ENCODE measurements at places on chromosomes 7 and 10. TPM values are rescaled to one million over a fixed set of nuclear protein-coding genes. Genes with fewer than 3 reads are reported as not detected.

Gene ASB10
- total RNA-seq: not detected

Gene GGCT
- total RNA-seq: 64.8 TPM

Gene CYP2C9
- not detected for total RNA-seq

Gene MYL10
- total RNA-seq: not detected

Gene DRGX
- total RNA-seq: not detected

Gene KCNMA1
- 16.4 TPM for total RNA-seq

Gene LGI1
- total RNA-seq: not detected

Gene TMEM229A
- not detected for total RNA-seq

Gene PIK3AP1
- total RNA-seq: not detected

Gene SOSTDC1
- total RNA-seq: not detected

Gene TSPAN12
- total RNA-seq: not detected

Gene FGL2
- not detected for total RNA-seq

Gene OR2A25
- total RNA-seq: not detected

Gene FKBP9
- total RNA-seq: 111 TPM

Gene DNAH11
- total RNA-seq: 0.91 TPM

Gene PDGFA
- total RNA-seq: 20.1 TPM

Gene GPR37
- 1.9 TPM for total RNA-seq

Gene DDC
- 0.64 TPM for total RNA-seq

Measured in MCF 10A (cell line).